ENCODE measurements at places on chromosomes 16 and 17. TPM values are rescaled to one million over a fixed set of nuclear protein-coding genes. Genes with fewer than 3 reads are reported as not detected.
A peak's percentile ranks its signal among the peaks of the same experiment; 100 is the strongest.

DNA sequence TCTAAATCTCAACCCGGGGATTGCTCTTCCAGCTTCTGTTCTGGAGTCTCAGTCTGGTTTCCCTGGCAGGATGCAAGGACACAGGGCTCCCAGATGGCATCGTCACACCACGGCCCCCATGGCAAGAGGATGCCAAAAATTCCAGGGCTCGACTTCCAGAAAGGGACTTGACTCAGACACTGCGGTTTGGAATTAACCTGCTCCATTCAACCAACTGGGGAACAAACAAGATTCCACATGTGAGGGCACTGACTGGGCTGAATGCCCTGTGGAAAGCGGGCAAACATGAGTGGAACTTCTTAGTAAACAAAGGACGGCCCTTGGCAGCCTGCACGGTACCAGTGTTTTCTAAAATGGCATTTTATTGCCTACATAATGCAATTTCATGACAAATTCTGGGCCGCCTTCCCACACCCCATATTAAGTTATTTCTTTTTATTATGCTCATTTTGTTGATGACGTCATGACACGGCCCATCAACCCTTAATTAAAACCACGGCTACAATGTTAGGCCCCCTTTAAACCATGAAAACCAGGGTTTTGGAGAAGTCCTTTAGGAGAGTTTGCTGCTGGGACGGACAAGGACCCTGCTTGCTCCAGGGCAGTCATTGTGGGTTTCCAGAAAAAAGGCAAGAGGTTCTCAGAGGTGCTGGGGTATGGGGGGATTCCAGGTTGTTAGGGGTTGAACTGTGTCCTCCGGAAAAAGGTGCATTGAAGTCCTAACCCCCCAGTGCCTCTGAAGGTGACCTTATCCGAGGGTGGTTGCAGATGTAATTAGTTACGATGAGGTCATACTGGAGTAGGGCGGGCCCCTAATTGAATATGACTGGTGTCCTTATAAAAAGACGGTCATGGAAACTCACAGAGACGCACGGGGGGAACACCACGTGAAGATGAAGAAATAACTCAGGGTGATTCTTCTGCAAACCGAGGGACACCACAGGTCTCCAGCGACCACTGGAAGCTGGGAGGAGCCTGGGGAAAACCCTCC lies 205.6 kb downstream of the FOXL1 start:
- DNase-seq: no peak

GRCh38 chr17:7833795-7834541 lies at the start of gene KDM6B:
TSS of gene KDM6B (plus strand) at chr17:7834217. CDS start at chr17:7845555, 11,338 bp downstream.
- DNase-seq: peak; percentile 94

GRCh38 chr16:89132194-89133005 lies 38.7 kb downstream of the ACSF3 start:
- DNase-seq: no peak

- DNase-seq: no peak
These were observed 765 bp upstream of the ADORA2B start for GRCh38 chr17:15943971-15944758.

- no peak for DNase-seq
These were observed 1067.9 kb upstream of the EEF2KMT start for GRCh38 chr16:6165330-6165979.

DNA sequence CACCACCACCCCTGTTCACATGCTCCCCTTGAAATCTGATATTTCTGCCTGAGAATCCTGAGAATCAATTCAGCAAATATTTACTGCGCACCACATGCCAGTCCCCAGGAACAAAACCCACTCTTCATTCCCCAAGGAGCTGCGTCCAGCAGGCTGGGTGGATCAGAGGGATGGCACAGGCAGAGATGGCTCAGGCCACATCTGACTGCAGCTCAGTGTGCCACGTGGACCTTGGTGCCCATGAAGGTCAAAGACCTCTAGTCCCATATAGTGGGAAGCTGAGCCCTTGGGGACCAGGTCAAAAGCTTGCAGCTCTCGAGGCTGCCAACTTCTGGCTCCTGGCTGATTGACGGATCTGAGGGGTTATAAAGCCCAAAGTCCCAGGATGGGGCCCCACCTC lies 31.8 kb downstream of the CD300LF start:
- DNase-seq: no peak

GRCh38 chr16:4454623-4455022 lies 19.8 kb downstream of the NMRAL1 start:
- DNase-seq: no peak

- peak; percentile 25 for DNase-seq
These were observed 144.4 kb downstream of the CNTNAP4 start for GRCh38 chr16:76421571-76421970.

DNA sequence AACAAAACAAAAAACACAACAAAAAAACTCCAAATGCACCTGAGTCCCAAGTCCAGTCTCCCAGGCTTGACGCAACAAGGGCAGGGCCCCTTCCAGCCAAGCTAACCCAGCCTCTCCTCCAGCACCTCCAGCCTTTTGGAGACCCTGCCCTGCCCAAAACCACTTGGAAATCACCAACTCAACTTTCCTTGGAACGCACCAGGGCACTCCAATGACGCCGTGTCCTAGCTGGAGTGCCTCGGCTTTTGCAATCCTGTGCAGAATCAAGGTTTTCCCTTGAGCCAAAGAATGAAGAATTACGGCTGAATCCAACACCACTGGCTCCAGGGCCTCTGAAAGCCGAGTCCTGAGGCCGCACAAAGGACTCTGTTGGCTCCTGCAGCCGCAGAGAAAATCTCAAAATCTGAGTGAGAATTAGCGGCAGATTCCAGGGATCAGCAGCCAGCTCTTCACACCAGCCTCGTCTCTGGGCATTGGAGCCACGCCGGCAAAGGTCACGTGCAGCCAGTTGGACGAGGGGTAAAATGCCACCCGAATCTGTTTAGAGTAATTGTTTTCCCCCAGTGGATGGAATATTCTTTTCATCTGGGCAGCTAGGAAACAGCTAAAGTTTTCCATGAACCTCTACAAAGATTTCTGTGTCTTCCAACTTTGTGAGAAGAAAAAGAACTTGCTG lies 9.7 kb upstream of the BAIAP2 start:
- DNase-seq: no peak

- DNase-seq: no peak
These were observed 5.8 kb downstream of the ABCA10 start for GRCh38 chr17:69222707-69223258.

- no peak for DNase-seq
These were observed 22.8 kb upstream of the MTMR4 start for GRCh38 chr17:58537266-58537665.

DNA sequence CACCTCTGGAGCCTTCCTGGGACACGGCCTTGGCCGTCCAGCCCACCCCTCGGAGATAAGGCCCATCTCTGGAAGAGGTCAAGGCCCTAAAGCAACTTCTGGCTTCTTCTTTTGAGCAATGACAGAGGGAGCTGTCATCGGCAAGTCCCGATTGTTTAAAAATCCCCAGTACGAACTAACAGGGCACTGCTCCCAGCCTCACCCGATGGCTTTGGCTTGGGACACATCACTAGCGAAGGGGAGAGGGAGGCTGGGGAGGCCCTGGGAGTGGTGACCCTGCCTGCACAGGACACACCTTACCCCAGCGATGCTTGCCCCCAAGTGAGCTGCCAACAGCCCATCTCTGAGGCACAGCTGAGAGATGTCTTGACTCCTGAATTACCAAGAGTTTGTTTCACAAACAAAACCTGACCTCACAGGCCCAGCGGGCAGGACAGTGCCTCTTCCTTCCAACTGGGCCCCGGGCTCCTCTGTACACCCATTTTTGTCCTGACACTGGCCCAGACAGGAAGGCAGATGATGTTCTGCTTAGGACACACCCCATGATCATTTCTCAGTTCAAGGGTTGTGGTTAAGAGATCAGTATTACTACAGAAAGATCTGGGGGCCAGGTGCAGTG lies 4.8 kb downstream of the SYNGR2 start:
- DNase-seq: no peak

GRCh38 chr16:79938575-79938974 lies 338.0 kb upstream of the MAF start:
- no peak for DNase-seq

DNA sequence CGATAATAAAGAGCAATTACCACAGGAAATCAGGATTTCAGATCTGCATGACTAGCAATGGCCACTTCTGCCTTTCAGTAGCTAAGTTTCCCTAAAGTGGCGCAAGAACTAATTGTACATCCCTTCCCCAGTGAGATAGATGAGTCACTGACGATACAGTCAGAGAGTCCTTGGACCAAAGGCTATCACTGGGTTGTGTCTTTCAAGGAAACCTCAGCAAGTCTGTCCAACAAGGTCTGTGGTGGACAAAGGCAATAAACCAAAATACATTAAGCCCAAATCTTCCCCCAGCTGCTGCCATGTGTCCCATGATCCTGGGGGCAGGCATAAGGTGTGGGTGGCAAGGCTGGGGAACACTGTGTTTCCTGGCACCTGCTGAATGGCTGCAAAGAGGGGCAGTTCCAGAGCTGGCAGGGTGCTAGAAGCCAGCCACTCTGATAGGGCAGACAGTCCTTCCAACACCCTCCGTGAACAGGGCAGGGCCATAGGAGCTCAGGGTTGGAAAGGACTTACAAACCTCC lies 20.5 kb upstream of the MTMR4 start:
- DNase-seq: no peak

GRCh38 chr16:19446886-19447285 lies 29.2 kb downstream of the TMC5 start:
- no peak for DNase-seq

Gene SLC52A1
- total RNA-seq: 1.3 TPM

Gene TBC1D3
- total RNA-seq: not detected

Gene KRT13
- 11.6 TPM for total RNA-seq

Gene SOST
- total RNA-seq: not detected

Gene TMEM132E
- 0.09 TPM for total RNA-seq

Gene C1QTNF8
- total RNA-seq: not detected

Gene PRSS53
- 2.2 TPM for total RNA-seq

Gene TMEM238L
- not detected for total RNA-seq

Gene MMP25
- total RNA-seq: 4.2 TPM
